ENCODE measurements at places on chromosomes 13 and 19.

GRCh38 chr13:72383646-72384045 is 343.8 kb downstream of the MZT1 start:
- no peak for DNase-seq

DNA sequence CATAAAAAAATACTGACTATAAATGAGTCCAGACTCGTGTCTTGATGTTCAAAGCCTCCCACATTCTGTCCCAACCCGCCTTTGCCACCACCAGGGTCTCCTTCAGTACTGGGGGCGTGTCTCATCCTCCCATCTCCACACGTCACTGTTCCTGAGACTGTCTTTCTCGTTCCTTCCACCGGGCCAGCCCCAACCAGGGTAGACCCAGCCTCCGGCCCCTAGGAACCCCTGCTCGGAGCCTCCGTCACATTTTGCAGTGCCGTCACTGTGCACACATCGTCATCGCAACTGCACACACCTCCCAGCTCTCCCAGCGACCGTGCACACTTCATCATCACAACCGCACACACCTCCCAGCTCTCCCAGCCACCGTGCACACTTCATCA is 73.4 kb downstream of the SPACA7 start:
- DNase-seq = no peak

DNA sequence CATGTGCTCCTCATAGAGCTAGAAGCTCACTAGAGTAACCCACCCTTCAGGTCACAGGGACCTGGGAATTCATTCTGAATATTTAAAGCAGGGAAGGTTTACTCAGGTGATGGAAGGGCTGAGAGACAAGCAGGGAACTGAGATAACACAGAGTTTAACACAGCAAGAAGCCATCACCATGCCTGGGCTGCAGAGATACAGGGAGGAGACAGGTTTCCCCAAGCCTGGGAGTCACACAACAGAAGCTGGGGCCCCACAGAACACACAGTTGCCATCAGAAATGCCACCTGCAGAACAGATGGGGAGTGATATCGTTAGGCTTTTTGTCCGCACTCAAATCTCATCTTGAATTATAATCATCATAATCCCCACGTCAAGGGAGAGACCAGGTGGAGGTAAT is 7.9 kb upstream of the CYSLTR2 start:
- DNase-seq = no peak

GRCh38 chr13:46051968-46052318 is 603 bp downstream of the ZC3H13 start:
- DNase-seq = no peak

DNA sequence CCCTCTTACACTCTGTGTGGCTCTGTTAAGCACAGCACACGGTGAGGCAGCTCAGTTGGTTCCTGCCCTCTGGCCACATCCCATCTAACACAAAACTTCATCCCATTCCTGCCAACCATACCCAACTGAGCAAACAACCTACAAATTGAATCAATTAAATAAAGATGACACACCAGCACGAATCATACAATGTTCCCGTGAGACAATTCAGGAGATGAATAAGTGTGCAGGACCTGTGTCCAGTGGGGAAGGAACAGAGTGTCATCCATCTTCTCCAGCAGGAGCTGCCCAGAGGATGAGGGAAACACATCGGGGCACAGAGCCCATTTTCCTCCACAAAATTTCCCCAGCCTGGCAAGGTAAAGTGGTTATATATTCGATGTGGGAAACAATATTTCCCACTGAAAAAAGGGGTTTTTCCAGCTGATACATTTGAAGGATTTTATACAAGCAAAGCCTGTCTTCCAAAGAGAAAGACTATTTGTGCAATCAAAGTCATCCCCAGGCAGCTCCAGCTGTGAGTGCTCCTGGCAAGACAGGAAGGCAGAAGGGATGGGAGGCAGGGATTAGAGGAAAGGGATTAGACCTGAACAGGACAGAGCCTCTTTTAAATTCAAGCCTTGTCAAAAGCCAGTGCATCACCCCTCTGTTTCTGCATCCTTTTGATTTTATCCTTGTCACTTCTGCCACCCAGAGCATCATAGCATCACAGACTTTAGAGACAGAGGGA is 240.2 kb downstream of the LHFPL6 start:
- no peak for DNase-seq

GRCh38 chr19:39154100-39154628 is 28.6 kb downstream of the PAK4 start:
- no peak for DNase-seq

DNA sequence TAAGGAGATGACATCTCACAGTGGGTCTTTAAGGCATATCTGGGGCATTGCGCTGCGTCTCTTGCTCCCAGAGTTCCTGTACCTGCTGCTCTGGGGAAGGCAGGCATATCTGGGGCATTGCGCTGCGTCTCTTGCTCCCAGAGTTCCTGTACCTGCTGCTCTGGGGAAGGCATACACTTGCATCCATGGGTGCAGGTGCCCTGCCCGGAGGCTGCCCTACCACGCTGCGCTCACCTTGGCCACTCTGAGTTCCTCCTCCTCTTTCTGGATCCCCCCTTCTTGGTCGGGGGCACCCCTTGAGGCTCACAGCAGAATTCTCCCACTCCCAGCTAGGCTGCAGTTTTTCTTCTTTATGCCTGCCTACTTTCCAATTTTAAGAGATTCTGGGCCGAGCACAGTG is 60.9 kb upstream of the TMTC4 start:
- no peak for DNase-seq

Measured in CD4-positive, alpha-beta T cell treated with Interleukin-10 for 1 hour (primary cell).